ENCODE measurements at places on chromosomes 16 and 17. TPM values are rescaled to one million over a fixed set of nuclear protein-coding genes. Genes with fewer than 3 reads are reported as not detected.

DNA sequence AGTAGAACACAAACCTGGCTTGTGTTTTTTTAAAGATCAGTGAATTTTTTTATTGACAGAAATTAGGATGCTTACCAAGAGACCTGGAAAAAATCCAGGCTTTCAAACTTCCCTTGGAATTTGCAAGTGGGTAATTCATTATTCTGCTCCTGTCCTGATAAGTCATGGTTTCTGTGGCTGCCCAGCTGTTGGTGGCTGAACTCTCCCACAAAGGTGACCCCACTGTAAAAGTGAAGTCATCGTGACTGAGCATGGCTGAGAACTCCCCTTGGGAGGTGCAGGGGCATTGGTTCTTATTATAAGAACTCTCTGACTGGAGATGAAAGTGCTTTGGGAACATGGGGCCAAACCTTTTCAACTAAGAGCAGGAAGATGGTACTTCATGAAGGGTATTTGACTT, 46.6 kb upstream of the TANC2 start:
- DNase-seq = no peak

- DNase-seq = no peak
Measured at GRCh38 chr16:1108299-1109252, 12.5 kb upstream of the C1QTNF8 start.

GRCh38 chr17:74078363-74078941, 125.0 kb upstream of the RPL38 start:
- no peak for DNase-seq

The FBXW10B gene
- 1.3 TPM for polyA plus RNA-seq

The P2RX5 gene
- 5.0 TPM for polyA plus RNA-seq
